Glomerular endothelial cell (primary cell): ENCODE measurements at places on chromosomes 5 and 9.

GRCh38 chr5:36457511-36458270 lies 148.7 kb upstream of the SLC1A3 start:
- no peak for DNase-seq

DNA sequence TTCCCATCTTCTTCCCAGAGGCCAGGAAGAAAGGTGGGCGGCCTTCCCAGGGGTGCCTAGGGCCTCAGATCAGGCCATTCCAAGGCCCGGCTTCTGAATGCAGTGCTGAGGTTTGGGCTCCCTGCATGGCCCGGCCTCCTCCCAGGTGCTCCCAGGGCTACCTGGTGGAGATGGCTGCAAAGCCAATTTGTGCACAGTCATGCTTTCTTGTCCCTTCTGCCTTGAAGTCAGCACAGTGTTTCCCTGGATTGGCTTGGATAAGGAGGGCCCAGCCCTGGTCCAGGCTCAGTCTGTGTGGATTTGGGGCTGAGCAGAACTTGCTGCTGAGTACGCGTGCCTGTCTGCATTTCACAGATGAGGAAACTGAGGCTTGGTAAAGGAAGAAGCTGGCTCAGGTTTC lies 72.5 kb downstream of the RXRA start:
- no peak for DNase-seq

- DNase-seq: no peak
Measured at GRCh38 chr9:80516679-80517078, 944.9 kb downstream of the TLE4 start.

GRCh38 chr5:59487772-59488729 lies 405.5 kb downstream of the PDE4D start:
- no peak for DNase-seq

- no peak for DNase-seq
Measured at GRCh38 chr5:32523625-32524024, 61.7 kb upstream of the SUB1 start.

DNA sequence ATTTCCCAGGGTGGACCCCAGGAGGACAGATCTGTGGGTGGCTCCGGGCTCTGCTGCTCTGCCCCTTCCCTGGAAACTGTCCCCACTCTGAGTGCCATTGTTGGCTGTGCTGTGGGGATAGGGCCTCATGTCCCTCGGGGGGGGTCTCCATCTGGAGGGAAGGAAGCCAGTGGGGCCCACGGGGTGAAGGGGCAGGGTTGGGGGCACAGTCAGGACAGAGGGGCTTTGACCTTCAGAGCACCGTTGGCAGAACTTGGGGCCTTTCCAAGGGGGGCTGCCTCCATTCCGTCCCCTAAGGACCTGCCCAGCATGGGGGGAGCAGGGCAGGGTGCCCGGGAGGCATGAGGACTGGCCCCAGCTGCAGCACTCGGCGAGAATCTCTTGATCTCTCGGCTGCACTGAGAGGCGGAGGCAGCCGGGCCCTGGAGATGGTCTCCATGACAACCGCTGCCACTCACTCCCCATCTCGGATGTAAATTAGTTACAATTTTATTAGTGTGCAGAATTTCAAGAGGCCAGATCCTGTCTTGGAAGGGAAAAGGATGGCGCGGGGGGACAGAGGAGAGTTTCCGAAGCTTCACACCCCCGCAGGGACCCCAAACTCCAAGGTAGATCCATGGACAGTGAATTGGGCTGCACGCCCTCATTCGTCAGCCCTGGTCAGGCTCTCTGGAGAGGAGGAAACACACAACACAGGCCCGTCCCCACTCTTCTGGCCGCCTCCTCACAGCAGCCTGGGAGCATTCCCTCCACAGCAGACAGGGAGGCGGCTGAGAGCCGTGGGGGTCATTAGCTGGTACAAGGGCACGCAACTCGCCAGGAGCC lies 216.2 kb upstream of the IER5L start:
- no peak for DNase-seq

GRCh38 chr5:150647275-150648251 lies 7.1 kb downstream of the SYNPO start:
- no peak for DNase-seq

- DNase-seq: no peak
Measured at GRCh38 chr5:153952057-153952456, 86.7 kb downstream of the FAM114A2 start.

- DNase-seq: no peak
Measured at GRCh38 chr9:7394002-7394774, 405.4 kb downstream of the DMAC1 start.

DNA sequence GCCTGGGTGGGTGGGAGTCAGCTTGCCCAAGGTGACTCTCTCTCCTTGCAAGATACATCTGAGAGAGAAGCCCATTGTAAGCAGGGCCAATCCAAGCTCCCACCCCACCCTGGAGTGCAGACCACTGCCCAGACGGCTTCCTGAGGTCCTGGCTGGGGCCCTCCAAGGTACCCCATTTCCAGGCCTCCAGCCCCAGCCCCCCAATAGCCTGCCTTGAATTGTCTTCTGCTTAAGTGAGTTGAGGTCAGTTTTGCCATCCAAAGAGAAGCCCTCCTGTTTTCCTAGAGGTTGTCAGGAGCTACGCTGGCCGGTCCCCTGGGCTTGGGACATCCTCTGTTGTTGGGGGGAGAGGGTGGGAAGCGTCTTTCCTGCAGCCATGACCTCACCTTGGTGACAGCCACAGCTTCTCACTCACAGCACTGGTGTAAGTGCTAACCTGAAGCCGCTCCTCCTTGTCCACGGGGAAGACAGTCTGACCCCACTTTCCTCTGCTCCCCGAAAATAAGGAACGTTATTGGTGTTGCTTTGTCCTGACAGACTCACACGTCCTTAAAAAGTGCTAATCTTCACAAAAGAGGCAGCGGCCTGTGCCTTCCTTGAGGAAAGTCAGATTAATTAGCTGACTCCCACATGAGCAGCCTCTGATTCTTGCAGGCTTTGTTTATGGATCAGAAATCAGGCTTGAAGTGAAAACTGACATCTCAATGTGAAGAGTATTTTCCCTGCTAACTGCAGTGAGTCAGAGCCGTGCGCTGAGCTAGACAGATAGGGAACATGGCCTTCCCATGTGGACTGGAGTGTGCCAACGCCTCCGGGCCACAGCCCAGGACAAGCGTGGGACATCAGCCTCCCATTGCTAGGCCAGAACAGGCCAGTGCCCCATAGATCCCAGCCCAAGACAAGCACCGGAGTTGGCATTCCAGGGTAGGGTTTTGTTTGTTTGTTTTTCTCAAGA lies 52.3 kb downstream of the ADAMTS2 start:
- DNase-seq: no peak

GRCh38 chr5:144377207-144377606 lies 206.5 kb downstream of the KCTD16 start:
- no peak for DNase-seq

GRCh38 chr9:977838-978830 lies 1.7 kb downstream of the DMRT3 start:
- no peak for DNase-seq

DNA sequence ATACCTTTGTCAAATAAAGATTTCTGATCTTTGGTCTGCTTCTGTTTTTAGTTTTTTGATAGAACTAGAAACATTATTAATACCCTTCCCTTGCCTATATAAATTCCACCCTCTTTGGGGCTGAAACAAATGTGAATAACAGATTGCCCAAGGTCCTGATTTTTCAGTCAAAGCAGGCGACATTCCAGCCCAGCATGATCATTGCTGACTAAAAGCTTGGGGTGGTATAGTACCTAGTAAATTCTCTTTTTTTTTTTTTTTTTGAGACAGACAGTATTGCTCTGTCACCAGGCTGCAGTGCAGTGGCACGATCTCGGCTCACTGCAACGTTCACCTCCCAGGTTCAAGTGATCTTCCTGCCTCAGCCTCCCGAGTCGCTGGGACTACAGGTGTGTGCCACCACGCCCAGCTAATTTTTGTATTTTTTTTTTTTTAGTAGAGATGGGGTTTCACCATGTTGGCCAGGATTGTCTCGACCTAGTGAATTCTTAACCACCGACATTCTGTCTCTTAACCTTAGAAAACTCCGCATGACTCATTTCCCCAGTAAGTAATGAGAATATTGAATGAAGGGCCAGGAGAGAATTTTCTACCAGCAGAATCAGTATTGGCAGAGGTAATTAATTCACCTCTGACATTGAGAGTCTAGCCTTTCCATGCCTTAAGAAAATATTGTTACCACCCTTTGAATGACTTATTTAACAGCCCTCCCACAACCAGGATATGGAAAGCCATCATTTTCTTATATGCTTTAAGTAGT lies 226.4 kb downstream of the GNA14 start:
- no peak for DNase-seq
